ENCODE measurements at places on chromosomes 7 and 10.

DNA sequence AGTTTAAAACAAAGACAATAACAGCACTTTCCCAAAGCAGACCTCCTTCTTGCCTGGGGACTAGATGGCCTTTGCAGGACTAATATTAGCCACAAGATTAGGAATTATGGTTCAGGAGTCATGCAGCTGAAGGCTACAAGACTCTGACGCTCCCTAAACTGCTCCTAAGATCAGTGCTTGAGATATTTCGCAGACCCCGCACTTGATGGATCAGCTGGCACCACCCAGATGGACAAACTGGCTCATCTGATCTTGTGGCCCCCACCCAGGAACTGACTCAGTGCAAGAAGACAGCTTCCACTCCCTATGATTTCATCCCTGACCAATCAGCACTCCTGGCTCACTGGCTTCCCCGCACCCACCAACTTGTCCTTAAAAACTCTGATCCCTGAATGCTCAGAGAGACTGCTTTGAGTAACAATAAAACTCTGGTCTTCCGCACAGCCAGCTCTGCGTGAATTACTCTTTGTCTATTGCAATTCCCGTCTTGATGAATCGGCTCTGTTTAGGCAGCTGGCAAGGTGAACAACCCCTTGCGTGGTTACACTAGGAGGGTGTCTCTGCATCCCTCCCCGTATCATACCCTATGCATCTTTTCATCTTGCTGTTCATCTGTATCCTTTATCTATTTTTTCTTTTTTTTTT is 26.9 kb upstream of the NRBF2 start:
- DNase-seq = no peak

GRCh38 chr10:51675088-51675487 is 24.3 kb downstream of the CSTF2T start:
- DNase-seq = no peak

DNA sequence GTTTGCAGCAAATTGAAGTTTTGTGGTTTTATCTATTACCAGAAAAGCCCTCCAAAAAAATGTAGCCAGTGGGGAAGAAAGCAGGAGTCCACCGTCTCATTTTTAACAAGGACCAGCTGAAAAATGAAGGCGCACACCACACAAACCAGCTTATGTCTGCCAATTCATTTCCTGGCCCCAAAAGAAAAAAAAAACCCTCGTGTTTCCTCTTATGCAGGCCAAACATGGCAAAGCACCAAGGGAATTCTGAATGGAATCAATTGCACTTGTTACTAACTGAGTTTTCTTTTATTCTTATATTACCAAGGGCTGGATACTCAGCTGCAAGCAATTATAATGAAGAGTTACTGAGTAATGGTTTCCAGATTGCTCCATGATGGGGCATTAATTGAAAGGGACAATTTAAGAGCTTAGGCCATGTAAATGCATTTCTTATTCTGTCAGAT is 428.3 kb upstream of the NPVF start:
- no peak for DNase-seq

DNA sequence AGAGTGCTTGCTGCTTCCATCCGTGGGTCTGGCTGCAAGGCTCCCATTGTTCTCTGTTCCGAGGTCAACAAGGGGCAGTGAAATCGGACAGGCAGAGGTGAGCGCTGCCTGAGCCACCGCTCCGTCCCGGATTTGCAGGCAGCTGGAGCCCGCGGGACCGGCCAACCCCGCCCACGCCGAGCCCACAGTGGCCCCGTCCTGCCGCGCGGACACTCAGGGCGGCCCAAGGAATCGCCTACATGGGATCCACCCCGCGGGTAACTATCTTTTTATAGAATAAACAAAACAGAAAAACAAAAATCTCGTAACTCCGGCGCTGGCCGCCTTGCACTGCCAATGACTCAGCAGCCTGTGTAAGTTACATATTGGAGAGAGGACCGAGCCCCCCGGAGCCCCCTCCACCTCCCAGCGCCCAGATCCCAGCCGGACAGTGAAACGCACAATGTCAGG is 1.9 kb downstream of the BNIP3 start:
- DNase-seq = no peak

GRCh38 chr10:117710181-117710798 is 167.7 kb downstream of the EMX2 start:
- DNase-seq = no peak

DNA sequence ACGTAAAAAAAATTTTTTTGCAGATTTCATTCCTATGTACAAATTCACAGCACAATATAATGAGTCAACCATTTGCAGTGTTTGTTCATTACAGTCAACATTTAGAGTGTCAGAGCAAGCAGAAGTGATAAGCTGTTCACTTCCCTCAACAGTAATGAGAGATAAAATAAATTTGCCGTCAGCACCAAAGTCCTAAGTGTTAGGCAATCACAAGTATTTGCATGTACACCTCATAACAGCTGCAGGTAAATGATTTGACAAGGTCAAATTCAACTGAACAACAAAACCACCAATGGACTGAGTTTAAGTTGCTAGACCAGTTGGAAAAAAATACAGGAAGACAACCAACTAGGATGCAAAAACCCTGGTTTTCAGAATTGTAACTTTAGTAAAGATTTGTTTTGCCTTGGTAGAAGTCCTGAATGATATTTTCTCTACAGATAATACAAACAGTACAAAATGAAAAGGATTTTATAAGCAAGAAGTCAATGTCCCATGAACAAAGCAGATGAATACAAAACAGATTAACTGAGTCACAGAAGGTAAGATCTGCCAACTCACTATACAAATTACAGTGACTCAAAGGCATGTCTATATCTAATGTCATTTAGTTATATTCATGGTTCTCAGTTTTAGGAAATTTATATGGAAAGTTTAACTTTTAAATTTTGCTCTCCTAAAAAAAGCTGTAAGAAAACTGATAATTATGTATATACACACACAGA is 10.4 kb downstream of the RAPGEF5 start:
- no peak for DNase-seq

GRCh38 chr7:6096581-6096980 is 65.4 kb downstream of the ANKRD61 start:
- DNase-seq = no peak

DNA sequence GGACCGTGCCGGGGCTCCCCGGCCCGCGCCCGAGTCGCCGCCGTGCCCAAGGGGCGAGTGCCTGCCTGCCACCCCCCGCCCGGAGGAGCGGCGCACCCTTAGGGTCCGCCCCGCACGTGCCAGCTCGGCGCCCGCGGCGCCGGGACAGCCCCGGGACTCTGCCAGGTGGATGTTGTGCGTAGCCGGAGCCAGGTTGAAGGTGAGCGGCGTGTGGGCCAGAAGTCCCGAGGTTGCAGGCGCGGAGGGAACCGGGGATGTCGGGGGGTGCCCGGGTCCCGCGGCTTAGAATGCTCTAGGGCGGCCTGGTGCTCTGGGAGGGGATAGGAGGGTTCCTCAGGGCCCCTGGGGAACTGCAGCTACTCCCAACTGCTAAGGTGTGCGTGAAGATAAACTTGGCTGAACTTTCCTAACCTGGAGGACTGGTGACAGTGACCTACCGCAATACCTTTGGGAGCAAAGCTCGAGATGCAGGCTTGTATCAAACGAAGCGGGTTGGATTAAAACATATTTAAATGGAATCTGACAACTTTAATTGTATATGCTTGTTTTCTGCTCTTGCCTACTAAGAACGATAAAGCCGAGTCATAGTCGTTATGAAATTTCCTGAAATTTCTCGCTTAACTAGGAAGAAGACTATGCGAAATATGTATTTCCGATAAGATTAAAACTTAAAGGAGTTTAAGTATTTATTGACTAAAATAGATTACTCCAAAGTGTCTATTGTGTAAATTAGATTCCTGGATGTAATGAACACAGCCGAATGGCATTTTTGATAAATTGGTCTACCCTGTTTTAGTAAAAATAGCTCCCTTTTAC is at the start of gene CUX1:
TSS of gene CUX1 (plus strand) at position 156 of the 816 bp plus-strand sequence. CDS start at position 170, 14 bp downstream.
- peak; percentile 21 for DNase-seq

GRCh38 chr10:12844811-12845483 is 156.6 kb downstream of the CCDC3 start:
- DNase-seq = no peak

DNA sequence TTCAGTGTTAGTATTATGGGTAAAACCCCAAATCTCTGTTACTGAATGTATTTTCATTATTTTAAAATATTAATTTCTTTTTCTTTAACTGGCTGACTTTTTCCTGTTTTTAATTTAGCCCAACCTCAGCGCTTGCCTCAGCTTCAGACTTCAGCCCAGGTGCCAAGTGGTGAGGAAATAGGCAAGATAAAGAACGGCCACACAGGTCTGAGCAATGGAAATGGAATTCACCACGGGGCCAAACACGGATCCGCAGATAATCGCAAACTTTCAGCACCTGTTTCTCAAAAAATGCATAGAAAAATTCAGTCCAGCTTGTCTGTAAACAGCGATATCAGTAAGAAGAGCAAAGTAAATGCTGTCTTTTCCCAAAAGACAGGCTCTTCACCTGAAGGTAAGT is 57.5 kb downstream of the MDFIC start:
- DNase-seq = no peak

- no peak for DNase-seq
Measured at GRCh38 chr7:100674411-100675104, 1.0 kb downstream of the GNB2 start.

- no peak for DNase-seq
Measured at GRCh38 chr7:42946627-42946950, 14.4 kb downstream of the MRPL32 start.

- no peak for DNase-seq
Measured at GRCh38 chr7:137025469-137026175, 157.2 kb downstream of the CHRM2 start.

- no peak for DNase-seq
Measured at GRCh38 chr10:43461950-43462349, 25.0 kb downstream of the ZNF487 start.

DNA sequence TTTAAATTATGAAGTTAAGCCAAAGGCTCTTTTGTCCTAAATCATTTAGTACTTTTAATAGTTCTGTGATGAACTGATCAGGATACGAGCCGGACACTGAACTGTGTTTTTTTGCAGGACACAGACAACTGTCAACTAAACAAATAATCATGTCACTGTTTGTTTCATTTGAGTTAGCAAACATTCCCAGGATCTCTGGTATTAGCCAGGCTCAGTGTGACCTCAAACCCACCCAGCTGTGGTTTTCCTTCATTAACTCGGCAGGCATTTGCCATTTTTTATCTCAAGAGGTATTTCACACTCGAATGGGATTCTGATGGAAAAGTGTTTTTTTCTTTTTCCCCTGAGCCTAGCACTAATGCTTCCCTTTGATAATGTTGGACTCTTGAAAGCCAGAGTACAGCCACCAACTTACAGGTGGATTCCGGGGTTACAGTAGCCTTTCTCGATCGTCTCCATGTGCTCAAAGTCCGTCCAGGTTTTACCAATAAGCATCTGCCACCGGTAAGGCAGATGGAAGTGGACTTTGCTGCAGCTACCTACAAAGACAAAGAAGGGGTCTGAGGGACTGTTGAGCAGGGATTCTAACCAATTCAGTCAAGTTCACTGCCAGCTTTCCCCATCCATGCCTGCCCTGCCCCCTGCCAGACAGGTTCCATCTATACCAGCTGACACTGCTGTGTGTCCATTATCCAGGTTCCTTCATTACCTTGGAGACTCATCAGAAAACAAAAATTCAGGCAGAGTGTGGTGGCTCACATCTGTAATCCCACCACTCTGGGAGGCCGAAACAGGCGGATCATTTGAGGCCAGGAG is 33.4 kb downstream of the ZC3HAV1 start:
- no peak for DNase-seq

DNA sequence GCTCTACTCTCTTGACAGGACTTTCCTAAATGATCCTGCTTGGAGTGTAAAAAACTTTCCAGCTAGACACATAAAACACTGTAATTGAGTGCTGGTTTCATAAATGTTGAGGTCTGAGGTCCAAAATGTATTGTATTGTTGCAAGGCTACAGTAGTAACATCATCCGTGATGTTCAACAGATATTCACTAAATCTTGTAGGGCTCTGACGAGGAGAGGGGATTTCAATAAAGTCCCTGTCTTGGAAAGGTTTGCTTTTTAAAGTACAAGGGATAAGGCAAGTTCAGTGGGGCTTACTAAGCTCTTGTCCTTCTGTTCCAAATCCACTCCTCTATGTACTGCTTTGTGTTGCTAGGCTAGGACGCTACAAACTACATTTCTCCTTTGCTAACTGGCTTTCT is 48.9 kb downstream of the FHIP2A start:
- no peak for DNase-seq

DNA sequence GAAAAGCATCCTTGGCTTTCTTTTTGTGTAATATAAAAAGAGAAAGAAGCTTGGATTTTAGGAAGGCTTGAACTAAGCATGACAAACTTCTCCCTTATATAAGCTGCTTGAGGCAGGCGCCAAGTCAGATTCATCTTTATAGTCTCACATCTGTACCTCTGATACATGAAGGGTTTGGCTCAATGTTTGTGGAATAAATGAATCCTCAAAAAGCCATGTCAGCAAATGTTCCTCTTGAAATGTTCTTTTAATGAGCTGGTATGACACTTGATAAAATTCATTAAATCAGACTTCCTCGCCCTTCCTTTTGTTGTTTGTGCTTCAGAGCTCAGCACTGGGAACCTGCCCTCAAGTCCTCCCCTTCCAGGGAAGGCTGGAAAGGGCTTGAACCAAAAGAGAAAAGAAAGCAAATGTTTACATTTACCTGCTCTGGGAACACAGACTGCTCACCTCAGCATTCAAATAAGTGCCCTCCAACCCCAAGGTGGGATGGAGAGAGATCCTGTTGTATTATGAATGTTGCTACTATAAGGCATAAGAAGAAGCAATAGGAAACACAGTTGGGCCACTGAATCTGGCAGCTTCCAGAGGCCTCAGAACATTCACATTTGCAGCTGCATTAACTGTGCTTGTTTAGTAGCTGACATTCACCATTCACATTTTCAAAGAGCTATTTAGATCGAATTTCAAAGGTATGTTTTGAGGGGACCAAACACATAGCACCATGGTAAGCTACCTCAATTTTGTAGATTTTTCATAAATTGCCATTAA is 212.6 kb downstream of the CACNA2D1 start:
- no peak for DNase-seq

- DNase-seq = no peak
Measured at GRCh38 chr10:13690281-13690825, 103.6 kb downstream of the PRPF18 start.

GRCh38 chr7:1925349-1925748 is 255.3 kb downstream of the ELFN1 start:
- no peak for DNase-seq

DNA sequence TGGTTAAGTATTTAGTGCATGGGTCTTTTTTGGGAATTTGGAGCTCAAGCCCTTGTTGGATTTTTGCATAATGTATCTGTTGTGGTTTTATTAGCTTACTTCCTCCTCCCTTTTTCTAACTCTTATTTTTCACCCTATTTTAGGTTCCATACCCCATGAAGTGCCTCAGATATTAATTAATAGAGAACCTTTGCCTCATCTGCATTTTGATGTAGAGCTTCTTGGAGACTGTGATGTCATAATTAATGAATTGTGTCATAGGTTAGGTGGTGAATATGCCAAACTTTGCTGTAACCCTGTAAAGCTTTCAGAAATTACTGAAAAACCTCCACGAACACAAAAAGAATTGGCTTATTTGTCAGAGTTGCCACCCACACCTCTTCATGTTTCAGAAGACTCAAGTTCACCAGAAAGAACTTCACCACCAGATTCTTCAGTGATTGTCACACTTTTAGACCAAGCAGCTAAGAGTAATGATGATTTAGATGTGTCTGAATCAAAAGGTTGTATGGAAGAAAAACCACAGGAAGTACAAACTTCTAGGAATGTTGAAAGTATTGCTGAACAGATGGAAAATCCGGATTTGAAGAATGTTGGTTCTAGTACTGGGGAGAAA is 28.0 kb downstream of the SIRT1 start:
- DNase-seq = no peak
